ENCODE measurements at places on chromosomes 11 and 22. TPM values are rescaled to one million over a fixed set of nuclear protein-coding genes. Genes with fewer than 3 reads are reported as not detected.

GRCh38 chr11:61442616-61443015 lies 12.7 kb downstream of the SDHAF2 start:
- no peak overlapping the region for H3K4me3 ChIP-seq
- H3K27ac ChIP-seq = peak overlapping the region; percentile 53
- H3K4me1 ChIP-seq = peaks cover 21% of the 10 kb centered on the region
- peaks cover 41% of the 10 kb centered on the region for H3K36me3 ChIP-seq
- no peak for DNase-seq
- no peaks in the 10 kb centered on the region for H3K27me3 ChIP-seq

GRCh38 chr11:93784935-93785360 lies 866 bp downstream of the MED17 start:
- peaks cover 27% of the 10 kb centered on the region for H3K36me3 ChIP-seq
- H3K27me3 ChIP-seq = no peaks in the 10 kb centered on the region
- H3K4me3 ChIP-seq = peak overlapping the region; percentile 99
- peaks cover 43% of the 10 kb centered on the region for H3K4me1 ChIP-seq
- DNase-seq = peak; percentile 61

- H3K4me3 ChIP-seq = no peak overlapping the region
- DNase-seq = no peak
- H3K4me1 ChIP-seq = no peaks in the 10 kb centered on the region
Observed at GRCh38 chr11:99822846-99823565, 802.3 kb downstream of the CNTN5 start.

DNA sequence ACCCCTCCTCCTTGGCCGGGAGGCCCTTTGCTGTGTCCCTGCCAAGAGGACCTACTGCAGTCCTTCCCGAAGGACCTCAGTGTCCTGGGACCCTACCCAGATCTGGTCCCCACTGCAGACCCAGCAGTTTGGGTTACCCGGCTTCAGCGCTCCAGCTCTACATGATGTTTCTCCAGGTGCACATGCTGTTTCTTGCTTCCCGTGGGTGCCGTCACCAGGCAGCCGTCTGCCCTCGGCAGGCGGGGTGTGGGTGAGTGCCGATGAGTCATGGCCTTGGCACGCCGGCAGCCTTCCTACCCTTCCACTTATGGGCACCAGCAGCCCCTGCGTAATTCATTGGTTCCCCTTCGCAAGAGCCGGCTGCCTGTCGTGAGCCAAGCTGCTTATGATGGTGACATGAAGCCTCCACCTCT lies 101.8 kb downstream of the BCR start:
- no peaks in the 10 kb centered on the region for H3K27me3 ChIP-seq
- H3K4me1 ChIP-seq = peaks cover 20% of the 10 kb centered on the region
- H3K36me3 ChIP-seq = peaks cover 6% of the 10 kb centered on the region
- no peak for DNase-seq

- H3K36me3 ChIP-seq = no peaks in the 10 kb centered on the region
- H3K4me3 ChIP-seq = peak overlapping the region; percentile 66
- peak overlapping the region; percentile 88 for H3K27ac ChIP-seq
- H3K4me1 ChIP-seq = peaks cover 75% of the 10 kb centered on the region
- DNase-seq = peak; percentile 83
- no peaks in the 10 kb centered on the region for H3K27me3 ChIP-seq
Observed at GRCh38 chr22:25062386-25063085, 110.0 kb downstream of the KIAA1671 start.

GRCh38 chr11:67120456-67120855 lies 1.4 kb downstream of the KDM2A start:
- no peaks in the 10 kb centered on the region for H3K27me3 ChIP-seq
- H3K4me1 ChIP-seq = peaks cover 35% of the 10 kb centered on the region
- no peak for DNase-seq
- H3K4me3 ChIP-seq = peak overlapping the region; percentile 97
- H3K36me3 ChIP-seq = peaks cover 13% of the 10 kb centered on the region

GRCh38 chr11:83249972-83250593 lies 36.1 kb downstream of the CCDC90B start:
- no peak overlapping the region for H3K27ac ChIP-seq
- peak; percentile 30 for DNase-seq
- H3K27me3 ChIP-seq = no peaks in the 10 kb centered on the region
- H3K4me3 ChIP-seq = no peak overlapping the region
- no peaks in the 10 kb centered on the region for H3K36me3 ChIP-seq

MRPL21 gene
- 92.1 TPM for total RNA-seq

EMID1 gene
- not detected for total RNA-seq

TYR gene
- not detected for total RNA-seq

CALCA gene
- total RNA-seq = not detected

TSPAN32 gene
- 5.0 TPM for total RNA-seq

BTBD18 gene
- not detected for total RNA-seq

SYNGR1 gene
- total RNA-seq = 0.27 TPM

A4GALT gene
- total RNA-seq = not detected
